Right kidney (tissue), 9 donors: ENCODE measurements at places on chromosomes 2 and 18.
A peak's percentile ranks its signal among the peaks of the same experiment; 100 is the strongest.

DNA sequence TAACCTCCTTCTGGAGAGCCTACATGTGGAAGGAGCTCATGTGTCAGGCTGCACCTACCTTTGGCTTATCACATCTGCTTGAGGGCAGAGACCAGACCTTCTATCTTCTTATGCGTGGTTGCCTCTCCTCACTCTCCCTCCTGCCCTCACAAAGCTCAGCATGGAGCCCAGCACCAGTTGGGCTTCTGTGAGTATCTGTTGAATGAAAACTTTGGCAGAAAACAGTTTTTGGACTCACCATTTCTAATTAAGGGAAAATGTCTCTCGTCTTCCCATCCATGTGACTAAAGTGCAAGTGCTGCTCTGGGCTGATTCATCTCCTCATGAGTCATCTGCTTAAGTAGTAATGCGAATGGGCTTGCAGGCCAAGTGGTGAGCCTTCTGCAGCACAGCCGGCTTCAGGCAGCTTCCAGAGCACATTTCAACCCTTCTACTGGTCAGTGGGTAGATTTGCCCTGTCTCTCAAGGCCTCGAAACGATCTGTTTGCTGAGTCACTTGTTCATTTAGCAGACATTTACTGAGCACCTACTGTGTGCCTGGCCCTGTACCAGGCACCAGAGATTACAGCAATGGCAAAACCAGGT lies 102.6 kb downstream of the VSNL1 start:
- no peak for DNase-seq

DNA sequence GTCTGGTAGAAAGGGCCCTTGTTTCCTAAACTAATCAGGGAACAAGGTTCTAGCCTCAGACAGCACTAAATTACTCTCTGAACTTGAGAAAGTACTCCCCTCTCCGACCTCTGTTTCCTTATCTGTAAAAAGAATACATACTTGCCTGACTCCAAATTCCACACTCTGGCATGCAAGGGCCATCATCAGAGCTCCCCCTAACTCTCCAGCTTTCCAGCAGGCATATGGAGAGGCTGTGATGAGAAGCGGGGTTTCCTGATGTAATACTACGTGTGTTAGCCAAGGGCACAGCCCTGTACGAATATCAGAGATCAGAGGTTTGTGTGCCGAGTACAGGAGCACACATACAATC lies 1.8 kb upstream of the EVA1A start:
- no peak for DNase-seq

- no peak for DNase-seq
These were observed 1.0 kb downstream of the HDLBP start for GRCh38 chr2:241314226-241315092.

DNA sequence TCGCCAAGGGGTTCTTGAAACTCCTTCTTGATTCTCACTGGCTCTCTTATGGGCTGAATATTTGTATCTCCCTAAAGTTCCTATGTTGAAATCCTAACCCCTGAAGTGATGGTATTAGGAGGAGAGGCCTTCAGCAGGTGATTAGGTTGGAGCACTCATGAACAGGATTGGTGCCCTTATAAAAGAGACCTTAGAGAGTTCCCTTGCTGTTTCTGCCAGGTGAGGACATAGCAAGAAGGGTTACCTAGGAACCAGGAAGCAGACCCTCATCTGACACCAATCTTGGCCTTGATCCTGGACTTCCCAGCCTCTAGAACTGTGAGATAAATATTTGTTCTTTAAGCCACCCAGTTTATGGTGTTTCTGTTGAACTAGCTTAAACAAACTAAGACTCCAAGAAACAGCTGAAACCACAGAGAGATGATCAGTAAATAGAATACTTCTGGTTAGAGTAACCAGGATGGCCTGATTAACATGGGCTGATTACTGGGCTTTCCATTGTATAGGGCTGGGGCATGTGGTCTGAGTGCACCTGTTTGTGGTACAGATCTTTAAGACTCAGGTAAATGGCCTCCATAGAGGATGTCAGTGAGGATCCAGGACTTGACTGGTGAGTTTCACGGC lies 7.7 kb upstream of the CDC42EP3 start:
- no peak for DNase-seq

GRCh38 chr18:59139291-59139614 lies 431 bp upstream of the SEC11C start:
- no peak for DNase-seq

GRCh38 chr18:68694316-68694715 lies 20.6 kb downstream of the TMX3 start:
- no peak for DNase-seq

GRCh38 chr18:76486574-76486973 lies 8.5 kb downstream of the ZNF516 start:
- no peak for DNase-seq

GRCh38 chr2:19643117-19643518 lies 258.7 kb downstream of the TTC32 start:
- DNase-seq, result no peak

GRCh38 chr2:31012406-31012805 lies 125.8 kb downstream of the GALNT14 start:
- no peak for DNase-seq

GRCh38 chr2:206442833-206443734 lies at the start of gene ADAM23:
Gene ADAM23 (plus strand): TSS chr2:206443532. CDS start chr2:206443867, 335 bp downstream.
- peak; percentile 52 for DNase-seq

DNA sequence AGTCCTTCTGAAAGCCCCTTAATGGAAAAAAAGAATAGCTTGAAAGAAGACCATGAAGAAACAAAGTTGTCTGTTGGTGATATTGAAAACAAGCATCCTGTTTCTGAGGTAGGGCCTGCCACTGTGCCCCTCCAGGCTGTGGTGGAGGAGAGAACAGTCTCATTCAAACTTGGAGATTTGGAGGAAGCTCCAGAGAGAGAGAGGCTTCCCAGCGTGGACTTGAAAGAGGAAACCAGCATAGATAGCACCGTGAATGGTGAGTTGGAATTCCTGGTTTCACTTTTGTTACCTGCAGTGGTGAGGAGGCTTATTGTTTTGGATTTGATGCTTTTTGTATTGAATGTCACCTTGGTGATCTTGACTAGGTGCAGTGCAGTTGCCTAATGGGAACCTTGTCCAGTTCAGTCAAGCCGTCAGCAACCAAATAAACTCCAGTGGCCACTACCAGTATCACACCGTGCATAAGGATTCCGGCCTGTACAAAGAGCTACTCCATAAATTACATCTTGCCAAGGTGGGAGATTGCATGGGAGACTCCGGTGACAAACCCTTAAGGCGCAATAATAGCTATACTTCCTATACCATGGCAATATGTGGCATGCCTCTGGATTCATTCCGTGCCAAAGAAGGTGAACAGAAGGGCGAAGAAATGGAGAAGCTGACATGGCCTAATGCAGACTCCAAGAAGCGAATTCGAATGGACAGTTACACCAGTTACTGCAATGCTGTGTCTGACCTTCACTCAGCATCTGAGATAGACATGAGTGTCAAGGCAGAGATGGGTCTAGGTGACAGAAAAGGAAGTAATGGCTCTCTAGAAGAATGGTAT lies 13.3 kb downstream of the SLC20A1 start:
- DNase-seq, result no peak

DNA sequence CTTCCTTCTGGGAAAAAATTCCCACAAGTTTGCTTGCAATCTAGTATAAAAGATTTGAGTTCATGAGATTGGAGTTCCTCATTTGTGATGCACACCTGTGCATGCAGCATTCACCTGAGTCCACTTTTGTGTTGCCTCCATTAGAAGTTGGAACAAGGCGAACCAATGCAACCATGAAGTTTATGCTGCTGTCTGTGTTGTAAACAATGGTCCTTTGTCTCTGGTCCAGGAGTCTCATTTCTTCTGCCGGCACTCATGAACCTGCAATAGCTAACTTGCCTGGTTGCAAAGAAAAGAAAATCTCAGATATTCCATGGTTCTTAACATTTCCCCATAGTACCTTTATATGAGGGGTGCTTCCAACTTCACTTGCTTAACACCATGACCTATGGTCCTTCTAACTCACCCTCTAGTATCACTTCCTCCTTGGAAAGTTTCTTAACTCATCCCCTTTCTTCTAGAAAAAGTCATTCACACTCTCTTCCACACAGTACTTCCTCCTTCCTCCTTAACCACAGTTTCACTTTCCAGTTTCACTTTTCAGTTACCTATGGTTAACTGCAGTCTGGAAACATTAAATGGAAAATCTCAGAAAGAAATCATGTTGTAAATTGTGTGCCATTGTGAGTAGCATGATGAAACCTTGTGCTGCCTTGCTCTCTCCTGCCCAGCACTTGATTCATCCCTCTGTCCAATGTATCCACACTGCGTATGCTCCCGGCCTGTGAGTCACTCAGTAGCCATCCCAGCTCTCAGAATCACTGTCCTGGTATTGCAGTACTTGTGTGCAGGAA lies 128.8 kb upstream of the TRIB2 start:
- DNase-seq, result no peak

- no peak for DNase-seq
These were observed 30.2 kb upstream of the RIOK3 start for GRCh38 chr18:23422751-23423418.

GRCh38 chr2:13652531-13653313 lies 936.0 kb downstream of the TRIB2 start:
- no peak for DNase-seq
